ENCODE measurements at places on chromosomes 1 and 21.

- no peak for DNase-seq
These were observed 632 bp downstream of the TMEM79 start for GRCh38 chr1:156284757-156285156.

DNA sequence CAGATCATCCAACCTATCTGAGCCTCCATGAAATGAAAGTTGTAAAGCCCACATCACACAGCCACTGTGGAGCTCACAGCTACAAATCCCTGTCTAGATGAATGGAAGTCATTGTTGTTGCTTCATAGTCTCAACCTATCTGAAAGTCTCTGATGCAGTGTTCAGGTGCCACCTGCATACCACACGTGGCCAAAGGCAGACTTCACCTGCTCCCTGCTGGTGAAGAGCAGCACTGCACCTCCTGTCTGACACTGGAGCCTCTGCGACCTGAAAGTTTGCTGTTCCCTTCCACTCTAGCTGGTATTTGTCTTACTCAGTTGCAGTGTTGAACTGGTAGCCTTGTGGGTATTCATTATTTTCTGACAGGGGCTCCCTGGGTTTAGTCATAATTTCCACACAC lies 18.4 kb downstream of the LORICRIN start:
- DNase-seq = no peak

DNA sequence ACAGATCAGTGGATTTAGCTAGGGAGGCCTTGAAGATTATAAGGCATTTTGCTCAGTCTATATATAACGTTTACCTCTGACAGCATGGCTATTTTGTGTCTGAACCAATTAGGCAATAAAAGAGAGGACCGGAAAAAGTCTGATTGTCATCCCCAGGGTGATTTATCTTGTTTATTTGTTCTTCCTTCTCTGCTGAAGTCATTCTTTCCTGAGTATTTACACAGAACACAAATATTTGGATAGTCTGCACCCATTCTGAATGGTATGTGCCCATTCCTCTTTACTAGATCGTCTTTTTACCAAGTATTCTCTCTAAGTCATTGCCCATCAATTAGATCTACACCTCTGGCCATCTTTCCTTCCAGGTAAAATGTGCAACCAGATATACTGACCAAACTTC lies 1602.9 kb downstream of the KCNT2 start:
- no peak for DNase-seq

GRCh38 chr1:2969845-2970291 lies 51.4 kb upstream of the ACTRT2 start:
- DNase-seq = no peak

GRCh38 chr1:59743324-59744091 lies 71.2 kb upstream of the HOOK1 start:
- peak; percentile 99 for DNase-seq

DNA sequence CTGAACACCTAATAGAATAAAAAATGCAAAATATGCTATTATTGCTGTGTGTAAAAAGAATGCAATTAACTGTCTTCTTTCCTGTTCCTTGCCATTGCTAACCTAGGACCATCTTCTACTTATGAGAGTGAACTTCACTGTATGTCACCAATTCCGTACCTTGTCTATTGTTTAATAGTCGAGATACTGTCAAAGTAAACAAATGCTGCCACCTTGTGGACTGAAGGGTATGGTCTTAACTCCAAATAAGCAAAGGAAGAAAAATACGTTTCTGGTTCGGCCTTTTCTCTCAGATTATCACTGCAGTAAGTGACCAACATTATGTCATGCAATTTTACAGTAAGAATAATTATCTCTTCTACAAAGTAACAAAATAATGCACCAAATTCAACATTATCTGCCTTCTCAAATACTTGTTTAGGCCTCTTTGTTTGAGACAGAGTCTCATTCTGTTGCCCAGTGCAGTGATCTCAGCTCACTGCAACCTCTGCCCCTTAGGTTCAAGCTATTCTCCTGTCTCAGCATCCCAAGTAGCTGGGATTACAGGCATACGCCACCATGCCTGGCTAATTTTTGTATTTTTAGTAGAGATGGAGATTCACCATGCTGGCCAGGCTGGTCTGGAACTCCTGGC lies 133.4 kb downstream of the COP1 start:
- DNase-seq = peak; percentile 43

DNA sequence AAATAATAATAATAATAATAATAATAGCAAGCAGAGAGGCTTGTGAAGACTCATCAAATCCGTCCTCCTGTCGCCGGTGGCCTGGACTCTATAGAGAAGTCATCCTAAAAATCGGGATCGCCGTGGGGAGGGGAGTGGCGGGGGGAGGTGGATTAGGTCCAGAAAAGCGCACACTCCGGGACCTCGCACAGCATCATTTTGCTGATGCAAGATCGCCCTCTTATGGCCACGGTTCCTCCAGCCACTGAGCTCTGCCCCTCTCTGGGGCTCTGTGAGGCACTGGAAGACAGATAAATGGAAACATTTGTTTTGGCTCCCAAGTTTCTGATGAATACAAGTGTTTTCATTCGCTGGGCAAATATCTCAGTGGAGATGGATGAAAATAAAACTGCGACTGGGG lies 612.0 kb downstream of the MATN1 start:
- peak; percentile 21 for DNase-seq

DNA sequence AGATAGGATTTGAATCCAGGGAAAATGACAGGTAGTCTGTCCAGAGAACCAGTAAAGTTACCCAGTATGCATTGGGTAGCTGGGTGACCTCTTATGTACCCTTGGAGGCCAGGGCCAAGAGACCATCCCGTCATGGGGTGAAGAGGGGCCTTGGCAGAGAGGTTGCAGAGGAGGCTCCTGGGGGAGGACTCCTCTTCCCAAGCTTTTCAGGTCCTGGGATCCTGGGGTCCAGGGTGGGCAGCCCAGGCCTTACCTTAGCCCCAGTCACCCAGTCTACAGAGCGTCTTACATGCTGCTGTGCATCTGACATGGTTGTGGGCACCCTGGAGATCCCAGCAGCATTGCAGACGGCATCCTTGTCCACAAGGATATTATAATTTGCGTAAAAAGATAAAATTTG lies 14.0 kb downstream of the PMF1 start:
- DNase-seq = no peak

GRCh38 chr1:222772996-222773379 lies 36.0 kb downstream of the FAM177B start:
- DNase-seq = no peak

DNA sequence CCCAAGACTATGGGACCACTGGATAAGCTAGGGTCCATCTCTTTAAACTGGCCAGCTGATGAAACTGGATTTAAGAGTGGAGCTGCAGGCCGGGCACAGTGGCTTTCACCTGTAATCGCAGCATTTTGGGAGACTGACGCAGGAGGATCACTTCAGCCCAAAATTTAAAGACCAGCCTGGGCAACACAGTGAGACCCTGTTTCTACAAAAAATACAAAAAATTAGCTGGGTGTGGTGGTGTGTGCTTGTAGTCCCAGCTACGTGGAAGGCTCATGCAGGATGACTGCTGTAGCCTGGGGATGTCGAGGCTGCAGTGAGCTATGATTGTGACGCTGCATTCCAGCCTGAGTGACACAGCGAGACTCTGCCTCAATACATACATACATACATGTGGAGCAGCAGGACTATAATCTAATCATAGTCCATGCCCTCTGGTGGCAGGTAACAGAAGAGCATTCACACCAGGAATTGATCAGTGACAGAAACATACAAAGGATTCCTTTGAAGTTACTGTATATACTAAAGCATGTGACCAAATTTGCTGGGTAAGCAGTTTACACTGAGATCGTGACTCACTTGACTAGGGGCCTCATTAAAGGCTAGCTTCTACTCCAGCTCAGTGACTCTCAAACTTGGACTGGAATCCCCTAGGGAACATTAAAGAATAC lies 101.5 kb upstream of the SLFNL1 start:
- DNase-seq = peak; percentile 88

DNA sequence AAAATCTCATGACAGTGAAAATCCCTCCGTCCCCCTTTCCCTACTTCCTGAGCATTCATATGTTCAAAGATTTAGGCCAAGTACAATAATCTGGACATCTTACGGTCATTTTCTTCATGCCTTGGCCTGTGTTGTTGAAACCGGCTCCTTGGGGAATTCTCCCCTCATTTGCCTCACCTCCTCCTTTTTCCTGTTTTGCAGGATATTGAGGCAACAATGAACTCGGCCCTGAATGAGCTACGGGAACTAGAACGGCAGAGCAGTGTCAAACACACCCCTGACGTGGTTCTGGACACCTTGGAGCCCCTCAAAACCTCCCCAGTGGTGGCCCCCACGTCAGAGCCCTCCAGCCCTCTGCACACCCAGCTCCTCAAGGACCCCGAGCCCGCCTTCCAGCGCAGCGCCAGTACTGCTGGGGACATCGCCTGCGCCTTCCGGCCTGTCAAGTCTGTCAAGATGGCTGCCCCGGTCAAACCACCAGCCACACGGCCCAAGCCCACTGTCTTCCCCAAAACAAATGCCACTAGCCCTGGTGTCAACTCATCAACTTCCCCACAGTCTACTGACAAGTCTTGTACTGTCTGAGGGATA lies 9.3 kb upstream of the IKBKE start:
- no peak for DNase-seq

GRCh38 chr1:119341372-119341947 lies 27.1 kb upstream of the HAO2 start:
- DNase-seq = no peak

DNA sequence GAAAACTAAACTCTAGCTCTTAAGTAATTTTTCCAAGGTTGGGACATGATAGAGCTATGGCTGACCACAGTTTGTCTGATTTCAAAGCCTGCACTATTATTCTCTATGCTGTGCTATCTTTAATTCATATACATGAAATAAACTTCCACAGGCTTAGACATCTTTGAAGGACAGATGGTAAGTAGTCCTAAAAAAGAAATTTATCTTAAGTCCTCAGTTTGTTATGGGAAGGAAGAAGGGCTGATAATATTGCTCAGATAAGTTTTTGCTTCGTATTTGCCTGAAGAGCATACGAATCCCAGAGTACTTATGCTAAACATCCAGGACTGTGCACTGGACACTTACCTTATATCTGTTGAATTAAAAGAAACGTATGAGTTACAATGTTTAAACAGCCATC lies 39.6 kb downstream of the VCAM1 start:
- DNase-seq = no peak

DNA sequence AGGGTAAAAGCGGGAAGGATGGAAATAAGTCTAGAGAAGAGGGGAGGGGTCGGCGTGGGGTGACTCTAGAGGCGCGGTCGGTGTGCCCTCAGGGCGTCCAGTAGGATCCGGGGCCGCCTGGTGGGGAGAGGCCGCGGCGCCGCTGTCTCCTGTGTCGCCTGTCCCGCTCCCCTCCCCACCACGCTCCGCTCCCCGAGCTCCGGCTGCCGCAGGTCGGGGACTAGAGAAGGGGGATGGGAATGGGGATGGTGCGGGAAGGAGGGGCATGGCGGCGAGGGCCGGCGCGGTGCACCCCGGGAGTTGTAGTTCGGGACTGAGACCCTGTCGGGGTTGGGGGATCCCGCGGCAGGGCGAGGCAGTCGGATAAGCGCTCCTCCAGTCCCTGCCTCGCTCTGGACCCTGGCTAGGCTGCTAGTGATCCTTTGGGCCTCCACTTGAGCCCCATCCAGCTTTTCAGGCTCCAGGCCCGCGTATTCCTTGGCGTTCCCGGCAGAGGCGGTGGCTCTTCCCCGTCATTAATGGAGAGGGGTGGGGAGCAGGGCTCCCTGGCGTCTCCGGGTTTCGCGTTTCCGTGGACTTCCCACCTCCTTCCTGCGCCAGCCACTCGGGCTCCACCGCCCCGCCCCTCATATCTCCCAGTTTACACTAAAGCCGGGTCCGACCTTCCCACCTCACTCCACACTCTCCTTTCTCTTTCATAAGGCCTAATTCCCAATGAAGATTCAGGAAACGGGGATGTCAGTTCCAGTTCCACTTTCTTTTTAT lies at the start of gene ENTREP3:
TSS of gene ENTREP3 (minus strand) at position 241 of the 765 bp plus-strand sequence. CDS start 606 bp downstream, outside the sequence.
- DNase-seq = peak; percentile 68

- DNase-seq = no peak
These were observed 6.8 kb upstream of the PPP1R15B start for GRCh38 chr1:204418174-204419063.

- no peak for DNase-seq
These were observed 11.9 kb downstream of the PRXL2B start for GRCh38 chr1:2598329-2598931.

GRCh38 chr1:94067196-94067595 lies 53.8 kb downstream of the ABCA4 start:
- DNase-seq = no peak

- no peak for DNase-seq
These were observed 621.7 kb downstream of the MATN1 start for GRCh38 chr1:30101487-30102227.

GRCh38 chr1:201229095-201229494 lies 38.5 kb downstream of the IGFN1 start:
- no peak for DNase-seq

GRCh38 chr1:164659621-164660411 lies 100.8 kb downstream of the PBX1 start:
- DNase-seq = no peak

GRCh38 chr1:202189001-202189790 lies 4.4 kb upstream of the LGR6 start:
- DNase-seq = peak; percentile 33

- no peak for DNase-seq
These were observed 226.3 kb upstream of the FGGY start for GRCh38 chr1:59070610-59071009.

- DNase-seq = no peak
These were observed 15.6 kb upstream of the RAP1A start for GRCh38 chr1:111603979-111604378.

All from foreskin melanocyte (primary cell).